ENCODE measurements at places on chromosomes 7 and 10.

DNA sequence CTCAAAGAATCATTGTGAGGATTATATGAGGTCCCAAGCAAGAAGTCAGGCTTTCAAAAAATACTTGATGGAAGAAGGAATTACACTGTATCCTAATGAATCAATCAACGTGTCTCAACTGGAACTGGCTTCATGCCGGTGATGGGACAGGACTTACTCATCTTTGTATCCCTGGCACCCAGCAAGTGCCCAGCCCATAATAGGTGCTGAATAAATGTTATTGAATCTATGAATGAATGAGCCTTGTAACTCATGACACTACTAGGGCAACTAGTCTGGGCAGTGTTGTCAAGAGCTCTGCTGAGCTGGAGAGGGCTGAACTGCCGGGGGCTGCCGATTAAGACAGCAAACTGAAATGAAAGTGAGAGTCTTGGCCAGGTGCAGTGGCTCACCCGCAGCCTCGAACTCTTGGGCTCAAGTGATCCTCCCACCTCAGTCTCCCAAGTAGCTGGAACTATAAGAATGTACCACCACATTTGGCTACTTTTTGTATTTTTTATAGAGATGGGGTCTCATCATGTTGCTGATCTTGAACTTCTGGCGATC, 87.2 kb upstream of the KIF5B start:
- DNase-seq: no peak

DNA sequence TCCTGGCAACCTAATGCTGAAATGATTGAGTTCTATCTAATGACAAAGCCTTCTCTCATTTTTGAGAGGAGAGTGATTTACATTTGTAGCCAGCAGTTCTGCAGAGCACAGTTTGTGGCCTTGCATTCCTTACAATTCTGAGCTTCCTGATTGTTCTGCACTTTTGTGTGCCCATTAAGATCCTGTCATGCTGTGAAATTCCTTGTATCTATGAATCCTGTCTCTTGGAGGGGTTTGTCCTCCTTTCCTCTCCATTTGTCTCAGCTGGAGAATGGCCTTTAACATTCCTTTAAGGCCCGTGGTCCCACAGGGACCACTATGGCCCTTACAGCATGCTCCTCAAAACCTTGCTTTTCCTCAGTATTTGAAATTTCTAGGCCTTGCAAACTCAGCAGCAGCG, 10.4 kb downstream of the KLHL7 start:
- DNase-seq: no peak

GRCh38 chr7:41955893-41956675, 253.2 kb upstream of the INHBA start:
- DNase-seq: peak; percentile 62

DNA sequence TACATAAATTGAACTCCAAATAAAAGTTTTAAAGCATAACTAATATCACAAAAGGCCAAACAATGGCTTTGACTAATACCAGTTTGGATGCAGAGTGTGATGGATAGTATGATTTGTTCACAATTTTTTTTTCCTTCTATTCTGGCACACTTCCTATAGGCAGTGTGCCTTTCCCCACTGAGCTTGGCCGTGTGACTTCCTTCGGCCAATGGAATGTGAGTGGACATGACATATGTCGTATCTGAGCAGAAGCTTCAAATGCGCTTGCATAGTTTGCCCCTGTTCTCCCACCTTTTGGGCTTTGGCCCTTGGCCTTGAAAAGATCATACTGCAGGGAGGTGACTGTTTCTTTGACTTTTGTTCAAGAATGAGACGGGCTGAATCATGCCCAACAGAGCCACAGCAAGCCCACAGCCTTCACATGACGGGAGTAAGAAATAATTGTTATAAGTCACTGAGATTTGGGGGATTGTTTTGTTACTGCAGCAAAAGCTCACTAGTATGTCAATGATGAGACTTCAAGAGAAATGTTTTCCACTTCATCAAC, 279.9 kb upstream of the NEBL start:
- no peak for DNase-seq

GRCh38 chr7:38317515-38317914, 44.1 kb upstream of the TARP start:
- no peak for DNase-seq

DNA sequence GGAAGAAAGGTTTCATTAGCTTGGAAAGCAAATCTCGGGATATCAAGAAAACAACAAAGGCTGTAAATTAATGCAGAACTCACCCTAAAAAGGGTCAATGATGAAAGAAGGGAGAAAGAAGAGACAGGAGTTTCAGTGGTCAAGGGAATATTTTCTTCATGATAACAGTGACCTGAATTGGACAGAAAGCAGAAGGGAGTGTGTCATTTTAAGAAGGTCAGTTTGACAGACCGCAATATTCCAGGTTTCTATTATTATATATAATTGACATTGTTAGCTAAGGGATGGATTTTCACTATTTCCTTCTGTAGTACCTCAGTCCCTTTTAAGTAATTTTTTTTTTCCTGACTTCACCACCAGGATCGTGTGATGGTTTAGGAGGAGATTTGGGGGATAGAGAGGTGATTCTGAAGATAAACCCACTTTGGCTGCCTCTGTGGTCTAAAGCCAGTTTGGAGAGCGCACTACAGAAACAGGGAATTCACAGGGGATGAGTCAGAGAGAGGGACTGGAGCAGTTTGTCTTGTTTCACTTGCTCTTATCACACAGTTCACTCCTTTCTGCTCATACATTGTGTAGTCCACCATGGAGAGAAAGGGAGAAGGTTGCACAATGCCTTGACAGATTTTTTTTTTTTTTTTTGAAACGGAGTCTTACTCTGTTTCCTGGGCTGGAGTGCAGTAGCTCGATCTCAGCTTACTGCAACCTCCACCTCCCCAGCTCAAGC, 417.9 kb downstream of the AUTS2 start:
- no peak for DNase-seq

- no peak for DNase-seq
Measured at GRCh38 chr10:21534604-21535493, 817 bp downstream of the MLLT10 start.

DNA sequence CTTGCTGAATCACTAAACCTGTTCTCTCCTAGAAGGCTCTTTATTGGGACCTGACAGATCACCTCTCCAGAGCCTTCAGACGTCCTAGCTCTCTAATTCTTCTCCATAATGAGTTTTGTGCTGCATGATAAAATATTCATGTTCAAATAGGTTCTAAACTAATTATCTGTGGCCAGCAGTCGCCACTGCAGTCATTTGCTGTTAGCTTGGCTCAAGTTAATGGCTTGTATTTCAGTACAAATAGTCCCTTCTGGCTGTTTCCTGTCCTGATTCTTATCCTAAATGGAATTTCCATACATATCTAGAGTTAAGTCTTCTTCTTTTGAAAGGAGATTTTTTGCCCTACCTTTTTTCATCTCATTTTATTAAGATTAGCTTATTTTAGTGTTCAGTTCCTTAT, 303.2 kb downstream of the EXOC4 start:
- DNase-seq: no peak

Data from DMS 273 treated with DMSO at 0.1 percent for 48 hours (cell line).